ENCODE measurements at places on chromosomes 12 and 14.
A peak's percentile ranks its signal among the peaks of the same experiment; 100 is the strongest.

- no peak for DNase-seq
These were observed 121.6 kb downstream of the PHLDA1 start for GRCh38 chr12:75909714-75910656.

- DNase-seq: no peak
These were observed 973.1 kb downstream of the SLC16A7 start for GRCh38 chr12:60568914-60569313.

DNA sequence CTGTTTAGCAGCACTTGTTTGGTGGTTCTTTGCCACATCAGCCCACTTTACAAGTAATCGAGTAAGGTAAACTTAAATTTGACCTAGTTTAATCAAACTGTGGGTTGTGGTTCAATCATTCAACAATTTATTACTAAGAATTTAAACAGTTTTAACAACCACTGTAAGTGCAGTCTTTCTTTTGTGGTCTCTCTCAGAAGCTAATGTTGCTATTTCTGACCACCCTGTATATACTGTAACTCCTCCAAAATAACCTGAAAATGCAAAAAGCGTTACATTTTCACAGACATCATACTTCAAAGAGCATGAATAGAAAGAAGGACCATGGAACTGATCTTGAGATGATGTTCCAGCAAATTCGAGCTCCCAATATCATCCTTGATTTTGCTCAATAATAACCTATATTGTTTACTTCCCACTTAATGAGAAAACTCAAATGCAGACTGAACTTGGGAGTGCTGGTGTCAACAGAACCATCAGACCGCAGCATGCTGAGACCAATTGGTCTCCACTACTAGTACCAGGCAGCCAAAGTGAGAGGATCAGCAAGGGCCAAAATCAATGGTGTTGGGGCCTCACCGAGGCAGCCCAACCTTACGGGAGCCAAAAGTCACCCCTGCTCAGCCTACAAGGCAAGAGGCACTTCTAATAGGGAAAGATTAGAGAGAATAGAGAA is 22.1 kb downstream of the IFNG-AS1 start:
- DNase-seq: no peak

- no peak for DNase-seq
These were observed 37.7 kb upstream of the TXNRD1 start for GRCh38 chr12:104177663-104178501.

GRCh38 chr14:55373784-55374705 is 37.6 kb downstream of the ATG14 start:
- DNase-seq: peak; percentile 41

DNA sequence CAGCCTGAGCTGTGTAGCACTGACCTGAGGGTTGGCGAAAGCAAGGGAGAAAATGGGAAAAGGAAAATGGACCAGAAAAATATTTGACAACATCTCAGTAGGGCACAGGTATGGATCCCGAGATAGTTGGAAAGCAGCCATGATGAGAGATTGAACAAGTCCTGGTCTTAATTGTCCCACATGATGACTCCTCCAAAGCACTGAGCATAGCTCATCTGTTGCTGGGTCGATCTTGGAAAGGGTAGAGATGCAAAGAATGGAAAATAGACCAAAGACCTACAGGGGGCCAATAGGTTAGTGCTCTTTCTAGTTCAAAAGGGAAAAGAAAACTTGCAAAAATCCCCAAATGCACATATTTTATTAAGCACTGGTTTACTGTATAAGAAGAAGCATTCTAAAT is 251.9 kb downstream of the SEC23A start:
- no peak for DNase-seq

- no peak for DNase-seq
These were observed 59.2 kb downstream of the BICDL1 start for GRCh38 chr12:120048263-120048662.

GRCh38 chr14:35897616-35898111 is 71.5 kb downstream of the BRMS1L start:
- no peak for DNase-seq

- DNase-seq: no peak
These were observed 52.8 kb downstream of the HMGA2 start for GRCh38 chr12:65876898-65877721.

DNA sequence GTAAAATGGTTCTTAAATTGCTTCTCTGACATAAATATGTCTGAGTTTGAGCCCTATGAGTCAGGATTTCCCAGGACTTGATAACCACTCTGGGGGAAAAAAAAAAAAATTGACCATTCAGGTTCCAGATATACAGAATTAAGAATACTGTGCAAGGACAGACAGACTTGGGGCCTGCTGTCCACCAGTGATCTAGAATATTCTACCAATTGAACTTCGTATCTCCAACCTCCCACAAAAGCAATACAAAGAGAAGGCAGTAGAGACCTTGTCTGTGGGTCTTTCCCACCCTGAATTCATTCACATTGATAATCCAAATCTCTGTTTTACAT is 4.1 kb downstream of the SINHCAF start:
- no peak for DNase-seq

- DNase-seq: no peak
These were observed 839.6 kb downstream of the SLC6A15 start for GRCh38 chr12:84072961-84073360.

- no peak for DNase-seq
These were observed 126.9 kb upstream of the RAP1B start for GRCh38 chr12:68483592-68484383.

- DNase-seq: no peak
These were observed 19.1 kb downstream of the SINHCAF start for GRCh38 chr12:31306866-31307265.

DNA sequence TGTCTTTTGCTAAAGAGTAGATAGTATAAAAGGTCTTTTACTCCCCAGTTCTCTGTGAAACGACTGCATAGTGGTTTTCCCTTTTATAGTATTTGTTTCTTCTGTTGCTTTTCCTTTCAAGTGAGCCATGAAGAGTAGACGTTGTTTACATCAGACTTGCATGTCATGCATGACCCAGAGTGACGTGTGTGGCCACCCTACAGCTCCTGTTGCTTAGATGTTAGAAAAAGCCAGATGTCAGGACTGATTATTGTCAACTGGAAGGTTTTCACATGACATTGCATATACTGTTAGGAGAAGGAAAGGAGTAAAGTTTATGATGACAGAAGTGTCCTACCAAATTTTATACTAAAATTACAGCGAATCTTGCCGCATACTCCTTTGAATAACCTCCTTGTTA is 1.3 kb upstream of the RD3L start:
- DNase-seq: no peak

DNA sequence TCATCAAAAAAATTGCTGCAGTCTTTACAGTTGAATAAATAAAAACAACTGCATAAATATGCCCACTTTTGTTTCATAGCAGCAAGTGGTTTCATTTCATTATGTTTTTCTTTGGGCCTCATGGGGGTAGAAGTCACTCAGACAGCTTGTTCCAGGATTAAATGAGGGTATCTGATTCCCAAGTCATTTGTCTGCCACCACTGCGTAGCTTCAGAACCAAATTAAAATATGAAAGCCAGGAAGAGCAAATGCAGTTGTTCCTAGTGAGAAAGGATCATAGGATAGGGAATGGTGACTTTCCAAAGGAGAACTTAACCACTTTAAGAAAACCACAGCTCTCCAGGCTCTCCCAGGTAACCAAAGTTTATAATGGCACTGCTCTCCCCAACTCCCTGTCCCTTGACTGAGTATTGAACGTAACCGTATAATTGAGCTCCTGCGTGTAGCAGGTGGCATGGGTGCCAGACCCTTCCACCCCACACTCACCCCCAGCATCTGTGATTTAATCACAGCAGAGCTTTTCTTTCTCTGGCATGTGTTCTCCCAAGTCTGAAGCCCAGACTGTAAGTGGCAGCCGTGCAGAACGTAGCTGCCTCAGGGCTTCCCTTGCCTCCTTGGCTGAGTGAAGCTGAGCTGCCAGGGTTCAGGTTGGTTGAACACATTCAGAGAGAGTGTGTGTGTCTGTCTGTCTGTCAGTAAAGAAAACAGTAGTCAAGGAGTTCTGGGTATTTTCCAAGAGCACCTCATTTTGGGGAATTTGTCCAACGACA is 11.3 kb upstream of the KCNH3 start:
- no peak for DNase-seq

GRCh38 chr12:45304514-45305178 is 88.8 kb downstream of the ANO6 start:
- no peak for DNase-seq

DNA sequence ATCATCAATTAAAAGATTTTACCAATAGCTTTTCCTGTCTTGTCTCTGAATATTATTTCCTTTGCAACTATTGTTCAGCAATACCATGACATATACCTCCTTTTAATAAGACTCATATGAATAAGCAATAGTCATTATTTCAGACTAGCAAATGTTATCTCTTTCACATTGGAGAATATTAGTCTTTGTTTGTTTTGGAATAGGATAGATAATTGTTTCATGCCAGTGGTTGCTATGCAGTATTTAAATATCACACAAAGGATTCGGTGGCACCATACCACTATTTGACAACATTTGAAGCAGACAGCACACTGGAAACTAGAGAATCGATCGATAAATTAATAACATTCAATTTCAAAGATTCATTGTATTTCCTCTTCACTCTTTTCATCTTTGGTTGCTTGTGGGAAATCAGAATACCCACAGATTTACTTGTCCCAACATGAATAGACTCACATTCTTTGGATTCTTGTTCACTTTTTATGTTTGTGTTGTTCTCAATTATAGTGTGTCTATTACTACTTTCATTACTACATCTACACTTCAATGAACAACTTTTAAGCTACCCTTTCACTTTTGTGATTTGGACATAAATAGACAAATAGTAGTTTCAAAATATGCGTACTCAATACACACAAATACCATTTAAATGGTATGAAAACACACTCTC is 42.7 kb upstream of the TBPL2 start:
- DNase-seq: no peak

DNA sequence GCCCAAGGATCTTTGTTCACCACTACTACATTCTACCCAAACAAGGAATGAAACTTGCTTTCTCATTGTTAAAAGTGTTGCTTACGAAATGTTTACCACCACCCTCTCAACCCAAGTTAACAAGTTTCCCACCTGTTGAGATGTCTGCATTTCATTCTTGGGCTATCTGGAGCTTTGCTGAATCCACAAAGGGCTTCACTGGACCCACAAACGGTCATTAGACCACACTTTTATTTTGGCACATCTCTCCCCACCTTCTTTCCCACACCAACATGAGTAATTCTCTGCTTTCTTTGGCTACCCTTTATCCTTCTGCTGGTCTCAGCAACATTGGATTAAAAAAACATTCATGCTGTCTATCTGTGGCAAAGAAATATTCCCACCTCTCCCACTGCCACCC is 78.0 kb downstream of the TMEM260 start:
- no peak for DNase-seq

GRCh38 chr12:98691351-98691750 is 46.3 kb downstream of the APAF1 start:
- no peak for DNase-seq

GRCh38 chr12:42172441-42173210 is 28.0 kb upstream of the GXYLT1 start:
- no peak for DNase-seq

DNA sequence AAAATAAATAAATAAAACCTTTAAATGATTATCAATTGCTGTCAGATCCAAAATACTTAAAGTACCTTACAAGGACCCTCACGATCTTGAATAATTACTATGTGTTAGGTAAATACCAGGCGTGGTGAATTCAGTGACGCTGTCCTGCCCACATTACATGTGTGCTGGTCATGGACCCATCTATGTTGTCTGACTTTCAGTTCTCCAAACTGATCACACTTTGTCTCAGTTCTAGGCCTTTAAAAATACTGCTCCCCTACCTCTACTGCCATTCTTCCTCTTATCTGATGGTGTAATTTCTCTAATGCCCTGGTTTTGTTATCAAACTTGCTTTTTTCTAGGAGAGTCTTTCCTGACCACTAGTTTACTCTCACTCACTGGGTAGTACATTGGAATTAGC is 520.7 kb downstream of the TRHDE start:
- no peak for DNase-seq

All from naive thymus-derived CD8-positive, alpha-beta T cell (primary cell).